ENCODE measurements at places on chromosomes 12 and 14.
A peak's percentile ranks its signal among the peaks of the same experiment; 100 is the strongest.

- DNase-seq = no peak
Measured at GRCh38 chr14:69682621-69683263, 71.3 kb downstream of the SUSD6 start.

- DNase-seq = no peak
Measured at GRCh38 chr14:97994020-97994531, 1196.9 kb downstream of the VRK1 start.

GRCh38 chr12:107443320-107444090, 242.1 kb upstream of the PWP1 start:
- no peak for DNase-seq

GRCh38 chr14:50008974-50009373, 107.4 kb downstream of the VCPKMT start:
- no peak for DNase-seq

GRCh38 chr14:39446131-39446744, 14.0 kb upstream of the FBXO33 start:
- DNase-seq = no peak

DNA sequence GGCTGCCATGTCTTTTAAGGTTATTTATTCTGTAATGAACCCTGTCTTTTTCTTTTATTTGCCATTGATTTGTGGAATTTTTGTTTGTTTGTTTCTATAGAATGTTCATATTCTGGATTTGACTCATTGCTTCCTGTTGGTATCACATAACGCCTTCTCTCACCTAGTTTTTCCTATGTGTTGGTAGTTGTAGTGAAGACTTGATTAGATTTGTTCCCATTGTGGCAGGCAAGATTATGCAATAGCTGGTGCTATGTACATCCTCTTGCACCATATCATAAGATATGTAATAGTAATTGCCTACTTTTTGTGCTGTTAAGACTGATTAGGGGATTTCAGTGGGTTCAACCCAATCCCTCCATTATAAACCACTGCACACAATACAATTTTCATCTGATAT, 3.9 kb upstream of the KRT6B start:
- DNase-seq = no peak

DNA sequence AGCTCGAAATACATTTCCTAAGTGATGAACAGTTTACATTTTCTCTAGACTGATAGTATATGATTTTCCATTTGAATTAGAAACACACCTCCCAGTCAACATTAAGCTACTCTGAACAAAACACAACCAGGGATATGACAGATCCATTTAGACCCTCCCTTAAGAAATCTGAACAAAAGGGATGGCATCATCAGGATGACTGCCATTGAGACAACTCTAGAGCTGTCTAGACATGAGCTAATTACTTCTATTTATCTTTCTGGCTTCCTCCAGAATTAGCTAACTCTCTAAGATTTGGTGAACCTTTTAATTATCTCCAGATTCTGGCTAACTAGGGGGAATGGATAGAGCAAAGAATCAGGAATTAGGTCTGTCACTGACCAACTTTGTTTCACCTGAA, 92.9 kb upstream of the IGF1 start:
- DNase-seq = no peak

DNA sequence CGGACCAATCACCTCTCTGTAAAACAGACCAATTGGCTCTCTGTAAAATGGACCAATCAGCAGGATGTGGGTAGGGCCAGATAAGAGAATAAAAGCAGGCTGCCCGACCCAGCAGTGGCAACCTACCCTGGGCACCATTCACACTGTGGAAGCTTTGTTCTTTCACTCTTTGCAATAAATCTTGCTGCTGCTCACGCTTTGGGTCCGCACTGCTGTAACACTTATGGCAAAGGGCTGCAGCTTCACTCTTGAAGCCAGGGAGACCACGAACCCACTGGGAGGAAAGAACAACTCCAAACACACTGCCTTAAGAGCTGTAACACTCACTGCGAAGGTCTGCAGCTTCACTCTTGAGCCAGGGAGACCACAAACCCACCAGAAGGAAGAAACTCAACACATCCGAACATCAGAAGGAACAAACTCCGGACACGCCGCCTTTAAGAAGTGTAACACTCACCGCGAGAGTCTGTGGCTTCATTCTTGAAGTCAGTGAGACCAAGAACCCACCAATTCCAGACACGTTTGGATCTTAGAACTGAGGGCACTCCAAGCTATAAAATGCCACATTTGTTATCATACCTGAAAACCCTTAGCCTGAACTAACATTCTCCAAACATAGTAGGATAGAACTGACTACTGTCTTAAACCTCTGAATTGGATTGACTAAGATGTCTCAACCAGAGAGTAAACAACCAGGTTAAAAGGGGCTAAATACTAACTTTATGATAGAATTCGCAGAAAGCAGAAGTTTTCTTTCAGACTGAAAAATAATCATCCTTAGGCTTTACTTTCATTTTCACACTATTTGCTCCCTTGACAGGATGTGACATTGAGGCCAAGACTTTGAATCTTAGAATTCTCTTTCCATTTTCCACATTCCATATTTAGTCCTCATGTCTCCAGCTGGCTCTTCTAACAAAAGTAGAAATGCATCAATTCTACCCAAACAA, 33.6 kb downstream of the CDKL1 start:
- DNase-seq = no peak

GRCh38 chr12:57613427-57614109, 2.3 kb downstream of the ARHGEF25 start:
- DNase-seq = no peak

DNA sequence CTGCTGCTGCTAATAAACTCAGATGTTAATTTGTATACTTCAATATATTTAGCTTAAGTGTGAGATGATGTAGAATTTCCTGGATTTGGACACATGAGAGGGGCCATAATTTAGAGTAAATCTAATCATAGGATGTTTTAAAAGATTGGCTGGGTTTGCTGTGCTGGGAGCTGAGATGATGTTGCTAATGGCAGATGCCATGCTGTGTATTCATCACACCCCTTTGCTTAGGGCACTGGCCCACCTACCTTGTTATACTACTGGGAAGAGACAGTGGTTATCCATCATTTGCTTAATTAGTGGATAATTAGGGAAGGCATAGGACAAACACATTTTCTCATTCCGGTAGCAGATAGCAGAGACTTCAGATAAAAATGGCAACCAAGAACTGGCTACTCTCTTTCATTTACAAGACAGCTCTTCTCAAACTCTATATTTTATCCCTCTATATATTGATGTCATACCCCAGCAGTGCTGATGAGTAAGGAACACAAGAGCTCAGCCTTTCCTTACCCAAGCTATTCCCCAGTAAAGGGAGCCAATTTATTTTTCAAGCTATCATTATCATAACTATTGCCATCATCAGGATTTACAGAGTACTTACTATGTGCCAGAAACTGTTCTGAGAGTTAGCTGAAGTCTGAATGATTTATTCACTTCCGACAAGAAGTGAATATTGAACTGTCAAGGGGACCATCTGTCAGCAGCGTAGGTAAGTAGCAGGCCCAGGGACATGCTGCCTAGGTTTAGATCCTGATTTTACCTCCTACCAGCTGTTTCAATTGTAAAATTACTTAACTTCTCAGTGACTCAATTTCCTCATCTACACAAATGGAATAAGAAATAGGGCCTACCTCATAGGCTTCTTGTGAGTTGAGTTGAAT, 204.6 kb upstream of the FLRT2 start:
- no peak for DNase-seq

GRCh38 chr14:77076113-77076631, 21.9 kb upstream of the CIPC start:
- DNase-seq = no peak

DNA sequence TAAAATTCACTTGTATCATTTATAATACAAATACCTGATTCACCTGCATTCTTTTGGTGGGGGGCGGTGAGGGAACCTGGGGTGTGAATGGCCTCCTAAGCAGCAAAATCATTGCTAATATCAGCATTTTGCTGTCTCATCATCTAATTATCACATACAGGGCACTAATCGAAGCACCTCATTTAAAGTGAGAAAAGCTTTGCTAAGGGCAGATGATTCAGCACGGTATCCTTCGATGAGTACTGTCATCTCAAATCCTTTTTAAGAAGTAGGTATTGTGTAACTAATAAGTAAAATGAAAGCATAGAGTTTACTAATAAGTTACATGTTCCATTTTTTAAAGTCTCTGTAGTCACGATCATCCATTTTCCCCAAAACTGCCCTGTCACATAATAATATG, 278.1 kb upstream of the SOX5 start:
- no peak for DNase-seq

DNA sequence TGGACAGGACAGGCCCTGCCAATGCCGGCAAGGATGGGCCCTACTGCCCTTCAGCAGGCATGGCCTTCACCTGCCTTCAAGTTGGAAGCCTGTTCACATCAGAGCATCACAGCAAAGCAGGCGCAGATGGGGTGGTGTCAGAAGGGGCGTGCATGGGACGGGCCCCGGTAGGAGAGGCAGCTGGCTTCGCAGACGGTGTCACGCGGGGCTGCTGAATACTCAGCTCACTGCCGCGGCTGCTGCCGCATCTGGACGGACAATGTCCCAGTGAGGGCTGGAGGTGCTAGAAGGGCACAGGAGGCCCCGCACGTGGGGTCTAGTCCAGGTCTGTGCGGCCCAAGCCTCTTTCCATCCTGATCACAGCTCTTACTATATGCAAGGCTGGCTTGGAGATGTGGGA, 42.1 kb downstream of the LRCOL1 start:
- no peak for DNase-seq

DNA sequence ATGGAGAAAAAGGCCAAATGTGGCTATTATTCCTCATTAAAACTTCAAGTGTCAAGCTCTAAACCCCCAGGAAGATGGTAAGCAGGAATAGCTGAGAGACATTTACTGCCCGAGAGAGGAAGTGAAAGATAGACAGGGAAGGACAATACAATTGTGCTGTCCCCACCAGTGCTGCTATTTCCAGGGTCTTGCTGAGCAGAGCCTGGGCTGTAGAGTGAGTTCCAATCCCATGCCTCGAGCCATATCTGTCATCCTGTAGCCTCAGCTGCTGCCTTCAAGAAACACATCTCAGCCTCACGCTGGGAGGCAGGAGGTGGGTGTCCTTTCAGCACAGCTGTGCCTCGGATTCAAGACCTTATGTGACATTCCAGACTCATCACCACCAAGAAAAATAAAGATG, 114.0 kb downstream of the RPAP3 start:
- no peak for DNase-seq

GRCh38 chr12:89064780-89065179, 287.5 kb downstream of the DUSP6 start:
- no peak for DNase-seq

- DNase-seq = no peak
Measured at GRCh38 chr14:88095791-88096190, 90.9 kb downstream of the GPR65 start.

DNA sequence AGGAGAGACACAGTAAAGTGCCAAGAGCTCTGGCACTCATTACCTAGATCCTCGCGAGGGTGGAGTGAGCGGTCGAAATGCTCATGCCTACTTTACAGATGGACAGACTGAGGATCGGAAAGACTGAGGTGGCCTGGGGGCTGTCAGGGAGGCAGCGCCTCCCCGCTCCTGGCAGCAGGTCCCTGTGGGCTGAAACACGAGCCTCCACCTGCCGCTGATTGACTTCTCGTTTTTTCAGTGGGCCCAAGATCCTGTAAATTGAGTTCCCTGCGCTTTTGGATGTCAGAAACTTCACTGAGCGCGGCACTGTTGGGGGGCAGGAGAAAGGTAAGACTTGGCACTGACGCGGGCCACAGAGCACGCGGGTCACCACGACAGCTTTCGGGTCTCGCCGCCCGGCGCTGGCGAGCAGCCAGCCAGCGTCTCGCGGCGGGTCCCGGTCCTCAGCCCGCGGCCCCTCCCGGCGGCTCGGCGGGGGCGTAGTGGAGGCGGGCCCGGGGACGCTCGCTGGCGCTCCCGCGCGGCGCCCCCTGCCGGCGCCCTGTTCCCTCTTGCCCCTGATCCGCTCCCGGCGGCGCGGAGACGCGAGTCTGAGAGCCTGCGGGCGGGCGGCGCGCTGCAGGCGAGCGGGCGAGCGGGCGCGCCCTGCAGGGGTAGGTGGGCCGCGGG, 552 bp upstream of the SCN8A start:
- DNase-seq = peak; percentile 57

DNA sequence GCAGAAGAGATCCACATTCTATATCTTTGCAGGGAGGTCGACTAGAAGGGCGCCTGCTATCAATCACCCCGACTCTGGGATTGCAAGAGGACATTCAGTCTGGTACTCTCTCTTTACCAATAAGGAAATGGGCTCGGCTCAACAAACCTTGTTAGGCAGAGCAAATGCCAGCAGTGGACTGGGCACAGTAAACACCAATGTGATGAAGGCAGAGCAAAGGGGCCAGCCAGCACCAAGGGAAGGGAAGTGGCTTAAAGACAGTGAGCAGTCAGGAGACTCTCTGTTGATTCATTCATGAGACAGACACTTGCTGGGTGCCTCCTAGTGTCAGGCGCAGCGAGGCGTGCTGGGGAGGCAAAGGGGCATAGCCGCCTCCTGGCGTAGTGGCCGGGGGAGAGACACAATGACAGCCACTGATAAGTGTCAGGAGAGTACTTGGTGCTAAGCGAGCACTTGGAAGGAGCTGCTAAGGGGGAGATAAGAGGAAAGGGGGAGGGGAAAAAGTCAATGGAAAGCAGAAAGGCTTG, 34.1 kb downstream of the TMCC3 start:
- DNase-seq = no peak

GRCh38 chr14:76920331-76921087, 94.3 kb downstream of the LRRC74A start:
- DNase-seq = no peak

GRCh38 chr12:103676893-103677292, 89.8 kb downstream of the STAB2 start:
- DNase-seq = no peak

DNA sequence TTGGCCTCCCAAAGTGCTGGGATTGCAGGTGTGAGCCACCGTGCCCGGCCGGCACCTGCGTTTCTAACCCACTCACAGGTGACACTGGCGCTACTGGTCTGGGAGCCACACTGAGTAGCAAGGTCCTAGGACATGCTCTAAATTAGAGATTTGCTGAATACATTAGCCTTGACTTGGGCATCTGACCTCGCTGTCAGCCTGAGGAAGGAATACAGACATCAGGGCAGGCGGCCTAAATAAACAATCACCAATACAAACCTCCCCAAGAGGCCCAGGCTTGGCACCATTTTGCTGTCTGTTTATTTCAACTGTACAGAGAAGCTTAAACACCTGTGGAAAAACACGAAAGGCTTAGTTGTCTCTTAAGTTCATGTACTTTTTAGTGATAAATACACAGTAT, 27.5 kb downstream of the P2RX4 start:
- no peak for DNase-seq

- DNase-seq = peak; percentile 99
Measured at GRCh38 chr14:81400852-81401251, 728 bp upstream of the STON2 start.
